ENCODE measurements at places on chromosomes 4 and X.

GRCh38 chr4:176319151-176319703 is 539 bp upstream of the SPCS3 start:
- peak; percentile 10 for DNase-seq

DNA sequence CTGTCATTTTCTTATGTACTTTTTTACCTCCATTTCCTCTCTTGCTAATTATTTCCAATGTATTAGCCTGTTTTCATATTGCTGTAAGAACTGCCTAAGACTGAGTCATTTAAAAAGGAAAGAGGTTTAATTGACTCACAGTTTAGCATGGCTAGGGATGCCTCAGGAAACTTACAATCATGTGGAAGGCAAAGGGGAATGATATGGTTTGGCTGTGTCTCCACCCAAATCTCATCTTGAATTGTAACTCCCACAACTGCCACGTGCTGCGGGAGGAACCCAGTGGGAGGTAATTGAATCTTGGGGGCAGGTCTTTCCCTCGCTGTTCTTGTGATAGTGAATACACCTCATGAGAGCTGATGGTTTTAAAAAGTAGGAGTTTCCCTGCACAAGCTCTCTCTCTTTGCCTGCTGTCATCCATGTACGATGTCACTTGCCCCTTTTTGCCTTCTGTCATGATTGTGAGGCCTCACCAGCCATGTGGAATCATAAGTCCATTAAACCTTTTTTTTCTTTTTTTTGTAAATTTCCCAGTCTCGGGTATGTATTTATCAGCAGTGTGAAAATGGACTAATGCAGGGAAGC is 870.0 kb upstream of the INTU start:
- no peak for DNase-seq

DNA sequence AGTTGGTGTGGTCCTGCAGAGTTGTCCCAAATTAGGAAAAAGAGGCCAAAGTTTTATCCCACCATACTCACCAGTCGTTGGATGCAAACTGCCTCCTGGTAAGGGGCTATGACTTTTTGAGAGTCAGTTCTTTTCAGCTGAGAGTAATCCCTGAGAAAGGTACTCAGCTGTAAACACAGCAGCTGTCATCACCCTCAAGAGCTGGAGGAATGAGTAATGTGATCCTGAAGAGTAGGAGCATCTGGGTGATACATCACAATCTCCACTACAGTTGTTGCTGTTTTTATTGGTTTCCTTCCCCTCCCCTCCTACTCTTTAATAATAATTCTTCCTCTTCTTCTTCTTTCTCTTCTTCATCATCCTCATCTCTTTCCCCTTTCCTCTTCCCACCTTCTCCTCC is 5.7 kb downstream of the MAGEE1 start:
- no peak for DNase-seq

- no peak for DNase-seq
These were observed 69.8 kb upstream of the SMARCA5 start for GRCh38 chr4:143443728-143444127.

DNA sequence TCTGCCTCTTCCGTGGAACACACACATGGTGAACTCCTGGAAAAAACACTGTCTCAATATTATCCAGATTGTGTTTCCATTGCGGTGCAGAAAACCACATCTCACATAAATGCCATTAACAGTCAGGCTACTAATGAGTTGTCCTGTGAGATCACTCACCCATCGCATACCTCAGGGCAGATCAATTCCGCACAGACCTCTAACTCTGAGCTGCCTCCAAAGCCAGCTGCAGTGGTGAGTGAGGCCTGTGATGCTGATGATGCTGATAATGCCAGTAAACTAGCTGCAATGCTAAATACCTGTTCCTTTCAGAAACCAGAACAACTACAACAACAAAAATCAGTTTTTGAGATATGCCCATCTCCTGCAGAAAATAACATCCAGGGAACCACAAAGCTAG is 87.9 kb downstream of the TET2 start:
- no peak for DNase-seq

GRCh38 chr4:142416711-142417275 is 429.3 kb downstream of the INPP4B start:
- no peak for DNase-seq

DNA sequence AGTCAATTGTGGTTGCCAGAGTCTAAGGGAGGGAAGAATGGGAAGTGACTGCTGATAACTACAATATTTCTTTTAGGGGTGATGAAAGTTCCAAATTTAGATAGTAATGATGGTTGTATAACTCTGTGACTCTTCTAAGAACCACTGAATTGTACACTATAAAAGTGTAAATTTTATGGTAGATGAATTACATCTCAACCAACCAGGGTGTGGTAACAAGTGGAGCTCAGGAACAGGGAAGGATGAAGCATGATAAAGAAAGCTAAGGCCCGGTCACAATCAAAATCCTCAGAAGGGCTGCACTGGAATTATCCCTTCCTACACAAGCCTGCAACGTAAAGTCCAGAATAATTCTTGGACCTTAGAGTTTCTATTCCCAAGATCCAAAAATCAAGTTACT is 143.2 kb downstream of the PPARGC1A start:
- DNase-seq: no peak

GRCh38 chrX:20221902-20222301 is 44.8 kb downstream of the RPS6KA3 start:
- DNase-seq: no peak

GRCh38 chrX:53481093-53481492 is 46.9 kb upstream of the HSD17B10 start:
- no peak for DNase-seq

DNA sequence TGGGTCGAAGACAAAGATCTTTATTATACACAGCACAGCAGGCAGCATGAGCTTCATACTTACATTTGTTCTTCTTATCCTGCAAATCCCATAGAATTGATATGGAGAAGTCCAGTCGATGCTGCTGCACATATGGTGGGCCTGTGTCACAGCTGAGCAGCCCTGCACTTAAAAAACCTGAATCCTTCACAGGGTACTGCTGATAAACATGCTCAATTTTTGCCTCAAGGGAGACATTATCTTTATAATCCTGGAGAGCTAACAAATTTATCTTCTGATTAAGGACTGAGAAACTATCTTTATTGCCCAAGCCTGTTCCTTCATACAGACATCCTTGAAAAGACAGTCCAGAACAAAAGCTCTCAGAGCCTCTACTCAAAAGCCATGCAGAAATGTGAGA is 434.4 kb upstream of the FAM47C start:
- no peak for DNase-seq

- no peak for DNase-seq
These were observed 94.0 kb upstream of the TBL1X start for GRCh38 chrX:9370893-9371292.

- DNase-seq: no peak
These were observed 274.3 kb upstream of the PPARGC1A start for GRCh38 chr4:24164054-24164693.

DNA sequence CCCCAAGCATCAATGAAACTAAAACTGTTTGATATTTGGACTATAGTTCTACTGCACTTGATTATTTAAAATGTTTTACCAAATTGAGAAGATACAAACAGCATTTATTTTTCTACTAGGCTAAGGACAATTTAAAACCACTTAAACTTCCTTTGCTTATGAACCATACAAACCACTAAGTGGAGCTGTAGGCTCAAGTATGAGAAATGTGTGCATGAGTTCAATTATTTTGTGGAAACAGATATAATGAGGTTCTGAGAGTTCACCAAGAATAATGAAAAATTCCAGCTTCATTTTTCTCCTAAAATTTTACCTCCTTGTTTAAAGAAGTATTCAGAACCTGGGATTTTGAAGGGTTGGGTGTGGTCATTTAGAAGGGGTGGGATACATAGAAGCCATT is 63.1 kb downstream of the SERPINA7 start:
- no peak for DNase-seq

DNA sequence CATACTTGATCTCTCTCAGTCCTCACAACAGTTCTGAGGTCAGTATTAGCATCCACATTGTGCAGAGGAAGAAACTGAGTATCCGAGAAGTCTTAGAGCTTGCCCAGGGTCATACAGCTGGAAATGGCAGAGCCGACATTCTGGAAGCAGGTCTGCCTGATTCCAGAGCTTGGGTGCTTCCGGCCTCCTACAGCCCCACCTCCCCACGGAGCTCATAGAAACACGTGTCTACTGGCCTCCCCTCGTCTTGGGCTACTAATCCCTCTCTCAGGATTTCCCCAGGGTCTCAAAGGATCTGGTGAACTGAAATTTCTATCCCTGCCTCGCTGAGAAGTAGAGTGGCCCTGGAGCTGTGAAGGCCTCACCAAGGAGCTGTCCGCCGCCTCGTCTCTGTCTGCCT is 12.0 kb upstream of the KDM5C start:
- no peak for DNase-seq

- no peak for DNase-seq
These were observed 41.4 kb upstream of the MAGEA4 start for GRCh38 chrX:151871244-151871643.

- DNase-seq: no peak
These were observed 33.4 kb downstream of the RUFY3 start for GRCh38 chr4:70754990-70755688.

GRCh38 chr4:73985528-73985852 is 2.5 kb downstream of the PPBP start:
- DNase-seq: no peak

- no peak for DNase-seq
These were observed 382.7 kb upstream of the GALNTL6 start for GRCh38 chr4:171430495-171430894.

DNA sequence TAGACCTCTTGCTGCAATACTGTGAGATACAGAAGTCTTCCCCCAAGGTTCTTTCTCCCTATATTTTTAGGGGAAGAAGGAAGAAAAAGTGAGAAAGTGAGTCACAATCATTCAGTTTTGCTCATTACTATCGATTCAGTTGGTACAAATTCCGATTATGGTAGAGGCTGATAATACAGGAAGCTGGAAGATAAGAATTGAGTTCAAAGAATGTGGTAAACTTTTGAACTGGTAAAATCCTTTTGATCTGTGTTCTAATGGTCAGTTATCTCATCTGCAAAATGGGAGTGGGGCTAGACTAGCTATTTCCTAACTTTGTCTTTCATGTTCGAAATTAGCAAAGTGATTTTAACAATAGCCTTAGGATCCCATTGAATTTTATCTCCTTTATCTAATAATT is 101.4 kb upstream of the FAT1 start:
- no peak for DNase-seq

GRCh38 chrX:37905436-37906147 is 58.2 kb upstream of the DYNLT3 start:
- DNase-seq: no peak

GRCh38 chr4:106816496-106816895 is 219.6 kb downstream of the DKK2 start:
- DNase-seq: no peak
